ENCODE measurements at places on chromosomes 1 and 21.

- DNase-seq: no peak
Measured at GRCh38 chr1:219294251-219294650, 120.6 kb downstream of the LYPLAL1 start.

GRCh38 chr1:47677241-47677940 lies 239.5 kb downstream of the FOXD2 start:
- no peak for DNase-seq

GRCh38 chr1:176196728-176197127 lies 10.4 kb downstream of the COP1 start:
- no peak for DNase-seq

- no peak for DNase-seq
Measured at GRCh38 chr1:162128693-162129356, 59.3 kb downstream of the NOS1AP start.

- no peak for DNase-seq
Measured at GRCh38 chr1:243312952-243313634, 57.3 kb downstream of the SDCCAG8 start.

- peak; percentile 39 for DNase-seq
Measured at GRCh38 chr1:54275349-54275748, 75.4 kb downstream of the MRPL37 start.

DNA sequence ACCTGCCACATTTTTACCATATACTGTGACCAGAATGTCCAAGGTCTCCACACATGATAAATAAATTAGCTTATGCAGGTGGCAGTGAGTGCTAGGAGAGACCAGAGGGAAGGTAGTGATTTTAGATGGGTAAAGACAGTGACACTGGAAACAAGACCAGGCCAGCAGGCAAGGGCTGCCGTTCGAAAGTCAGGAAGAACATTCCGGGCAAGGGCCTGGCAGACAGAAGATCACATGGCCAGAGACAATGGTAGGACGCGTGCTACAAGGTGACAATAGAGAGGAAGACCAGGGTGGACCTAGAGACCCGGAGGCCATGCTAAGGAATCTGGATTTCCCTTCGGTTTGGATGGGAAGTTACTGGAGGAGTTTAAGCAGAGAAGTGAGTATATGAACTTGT lies 9.7 kb downstream of the PGBD5 start:
- no peak for DNase-seq

Data from fibroblast of skin of abdomen (primary cell).